ENCODE measurements at places on chromosomes 7 and 10. TPM values are rescaled to one million over a fixed set of nuclear protein-coding genes. Genes with fewer than 3 reads are reported as not detected.

DNA sequence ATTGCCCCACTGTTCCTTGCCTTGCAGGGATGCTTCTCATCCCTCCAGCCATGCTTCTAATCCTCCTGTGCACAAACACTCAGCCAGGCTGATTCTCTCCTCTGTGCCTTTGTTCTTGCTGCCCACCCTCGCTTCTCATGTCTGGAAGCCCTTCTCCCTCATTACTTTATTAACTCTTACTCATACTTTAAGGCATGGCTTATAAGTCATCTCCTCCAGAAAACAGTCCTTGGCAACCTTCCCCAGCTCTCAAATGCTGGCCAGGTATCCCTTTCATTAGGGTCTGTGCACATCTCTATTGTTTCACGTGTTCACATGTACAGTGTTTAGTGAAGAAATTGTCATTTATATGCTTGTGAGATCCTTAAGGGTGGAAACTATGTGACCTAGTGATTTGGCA is 62.9 kb downstream of the ITGB8 start:
- no peak overlapping the region for H3K4me3 ChIP-seq
- DNase-seq: no peak
- H3K27me3 ChIP-seq: no peaks in the 10 kb centered on the region
- no peaks in the 10 kb centered on the region for H3K4me1 ChIP-seq

GRCh38 chr7:85111761-85112160 is 75.1 kb downstream of the SEMA3D start:
- H3K27me3 ChIP-seq: no peaks in the 10 kb centered on the region
- no peak overlapping the region for H3K4me3 ChIP-seq
- no peak for DNase-seq
- no peak overlapping the region for H3K27ac ChIP-seq
- peaks cover 8% of the 10 kb centered on the region for H3K4me1 ChIP-seq

Gene ASB15
- total RNA-seq: not detected

- H3K4me3 ChIP-seq: no peak overlapping the region
- no peaks in the 10 kb centered on the region for H3K4me1 ChIP-seq
- no peak overlapping the region for H3K27ac ChIP-seq
Measured at GRCh38 chr10:96708456-96708855, 11.9 kb downstream of the PIK3AP1 start.

DNA sequence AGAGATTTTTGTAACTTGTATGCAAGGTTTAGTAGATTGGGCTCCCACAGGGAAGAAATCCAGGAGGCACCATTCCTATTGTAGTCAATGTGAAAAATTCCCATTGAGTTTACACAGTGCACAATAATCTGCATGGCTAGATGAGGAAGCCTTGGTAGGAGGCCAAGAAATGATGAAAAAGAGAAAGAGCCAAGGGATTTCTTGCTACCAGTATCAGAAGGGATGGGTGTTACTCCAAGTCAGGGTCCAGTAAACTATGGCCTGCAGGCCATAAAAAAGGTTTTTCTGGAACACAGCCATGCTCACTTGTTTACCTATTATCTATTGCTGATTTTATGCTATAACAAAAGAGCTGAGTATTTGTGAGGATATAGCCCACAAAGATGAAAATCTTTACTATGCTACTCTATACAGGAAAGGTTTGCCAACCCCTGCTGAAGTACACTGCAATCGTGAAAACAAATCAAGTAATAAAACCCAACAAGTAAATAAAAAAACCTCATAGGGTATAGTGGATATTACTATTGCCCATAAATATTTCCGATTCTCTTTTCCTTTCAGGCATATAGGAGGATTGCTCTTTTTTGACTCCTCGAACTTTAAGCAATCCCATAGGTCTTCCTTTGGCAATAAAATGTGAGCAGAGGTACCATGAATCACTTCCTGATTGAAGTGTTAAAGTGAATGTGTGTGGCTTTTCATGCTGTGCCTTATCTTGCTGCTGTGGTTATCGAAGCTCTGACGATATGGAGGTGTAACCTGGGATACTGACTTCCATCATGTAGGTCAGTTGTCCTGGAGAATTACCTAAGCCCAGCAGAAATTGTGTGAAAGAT is 256.3 kb upstream of the MAGI2 start:
- H3K4me1 ChIP-seq: no peaks in the 10 kb centered on the region
- H3K36me3 ChIP-seq: no peaks in the 10 kb centered on the region
- H3K27ac ChIP-seq: no peak overlapping the region
- no peaks in the 10 kb centered on the region for H3K27me3 ChIP-seq
- no peak for DNase-seq

DNA sequence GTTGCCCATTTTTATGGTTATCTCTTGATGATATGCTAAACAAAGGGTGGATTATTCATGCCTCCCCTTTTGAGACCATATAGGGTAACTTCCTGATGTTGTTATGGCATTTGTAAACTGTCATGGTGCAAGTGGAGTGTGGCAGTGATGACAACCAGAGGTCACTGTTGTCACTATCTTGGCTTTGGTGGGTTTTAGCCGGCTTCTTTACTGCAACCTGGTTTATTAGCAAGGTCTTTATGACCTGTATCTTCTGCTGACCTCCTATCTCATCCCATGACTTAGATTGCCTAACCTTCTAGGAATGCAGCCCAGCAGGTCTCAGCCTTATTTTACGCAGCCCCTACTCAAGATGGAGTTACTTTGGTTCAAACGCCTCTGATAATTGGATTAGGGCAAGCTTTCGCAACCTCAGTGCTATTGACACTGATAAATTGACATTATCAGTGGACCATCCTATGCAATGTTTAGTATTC is 36.9 kb downstream of the BAG3 start:
- no peak for DNase-seq
- no peaks in the 10 kb centered on the region for H3K36me3 ChIP-seq
- H3K27ac ChIP-seq: peak overlapping the region; percentile 85
- peaks cover 20% of the 10 kb centered on the region for H3K4me1 ChIP-seq

Gene DOCK1
- total RNA-seq: 30.6 TPM

GRCh38 chr10:6659451-6659850 is 79.4 kb upstream of the PRKCQ start:
- no peaks in the 10 kb centered on the region for H3K4me1 ChIP-seq
- H3K27ac ChIP-seq: no peak overlapping the region
- no peaks in the 10 kb centered on the region for H3K27me3 ChIP-seq
- no peaks in the 10 kb centered on the region for H3K36me3 ChIP-seq
- H3K4me3 ChIP-seq: no peak overlapping the region

Gene TAS2R41
- total RNA-seq: not detected

DNA sequence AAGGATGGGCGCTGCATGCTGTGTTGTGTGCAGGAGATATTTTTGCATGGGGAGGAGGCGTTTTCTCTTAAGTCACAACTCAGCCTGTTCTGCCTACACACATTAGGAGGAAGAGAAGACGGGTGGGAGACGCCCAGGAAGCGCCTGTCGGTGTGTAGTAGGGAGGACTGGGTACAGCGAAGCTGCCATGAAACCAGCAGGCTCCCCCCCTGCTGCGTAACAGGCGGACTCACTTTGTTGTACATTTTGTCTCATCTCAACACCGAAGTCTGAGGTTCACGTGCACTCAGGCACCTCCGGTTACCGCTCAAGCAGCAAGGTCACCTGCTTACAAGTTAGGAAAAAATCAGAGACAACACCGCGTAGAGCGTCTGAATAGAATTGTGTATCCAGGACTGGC is 56.3 kb downstream of the CRTAC1 start:
- no peak overlapping the region for H3K27ac ChIP-seq
- peaks cover 4% of the 10 kb centered on the region for H3K4me1 ChIP-seq
- H3K27me3 ChIP-seq: peaks cover 94% of the 10 kb centered on the region

GRCh38 chr7:141660259-141660658 is 41.7 kb downstream of the DENND11 start:
- no peak for DNase-seq
- H3K27ac ChIP-seq: no peak overlapping the region
- H3K4me3 ChIP-seq: no peak overlapping the region
- no peaks in the 10 kb centered on the region for H3K4me1 ChIP-seq

DNA sequence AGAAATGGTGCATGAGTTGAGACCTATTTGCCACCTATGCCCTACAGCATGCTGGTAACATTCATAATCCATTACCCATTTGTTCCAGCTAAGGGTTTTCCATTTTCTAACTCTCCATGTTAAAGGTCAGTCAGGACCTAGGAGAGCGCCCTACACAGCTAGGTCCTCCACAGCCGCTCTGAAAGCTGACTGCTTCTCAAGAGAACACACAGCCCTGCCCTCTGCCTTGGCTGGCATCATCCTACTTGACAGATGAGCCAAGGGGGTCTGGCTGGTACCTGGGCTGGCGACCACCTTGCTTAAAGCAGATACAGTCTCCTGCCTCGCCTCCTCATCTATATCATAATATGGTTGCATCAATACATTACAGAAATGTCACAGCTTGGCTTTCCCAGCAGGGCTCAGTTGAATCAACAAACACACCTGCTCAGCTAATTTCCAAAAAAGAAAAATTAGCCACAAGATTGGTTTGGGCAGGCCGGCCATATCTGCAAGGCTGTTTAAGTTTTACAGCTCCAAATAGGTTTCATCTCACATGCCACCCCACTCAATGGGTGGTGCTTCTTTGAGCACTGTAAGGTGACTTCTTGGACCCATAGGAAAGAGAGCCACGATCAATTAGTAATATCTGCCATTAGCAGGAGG is 17.3 kb downstream of the TLL2 start:
- H3K36me3 ChIP-seq: no peaks in the 10 kb centered on the region
- H3K4me3 ChIP-seq: no peak overlapping the region
- peak; percentile 87 for DNase-seq
- H3K27me3 ChIP-seq: no peaks in the 10 kb centered on the region

- H3K27me3 ChIP-seq: no peaks in the 10 kb centered on the region
- H3K4me3 ChIP-seq: no peak overlapping the region
- DNase-seq: no peak
- no peak overlapping the region for H3K27ac ChIP-seq
- H3K36me3 ChIP-seq: no peaks in the 10 kb centered on the region
Measured at GRCh38 chr10:33716501-33717267, 382.2 kb upstream of the NRP1 start.

- no peaks in the 10 kb centered on the region for H3K27me3 ChIP-seq
- no peak overlapping the region for H3K27ac ChIP-seq
- no peak for DNase-seq
- H3K4me1 ChIP-seq: peaks cover 5% of the 10 kb centered on the region
Measured at GRCh38 chr7:70419526-70420380, 712.2 kb upstream of the GALNT17 start.

DNA sequence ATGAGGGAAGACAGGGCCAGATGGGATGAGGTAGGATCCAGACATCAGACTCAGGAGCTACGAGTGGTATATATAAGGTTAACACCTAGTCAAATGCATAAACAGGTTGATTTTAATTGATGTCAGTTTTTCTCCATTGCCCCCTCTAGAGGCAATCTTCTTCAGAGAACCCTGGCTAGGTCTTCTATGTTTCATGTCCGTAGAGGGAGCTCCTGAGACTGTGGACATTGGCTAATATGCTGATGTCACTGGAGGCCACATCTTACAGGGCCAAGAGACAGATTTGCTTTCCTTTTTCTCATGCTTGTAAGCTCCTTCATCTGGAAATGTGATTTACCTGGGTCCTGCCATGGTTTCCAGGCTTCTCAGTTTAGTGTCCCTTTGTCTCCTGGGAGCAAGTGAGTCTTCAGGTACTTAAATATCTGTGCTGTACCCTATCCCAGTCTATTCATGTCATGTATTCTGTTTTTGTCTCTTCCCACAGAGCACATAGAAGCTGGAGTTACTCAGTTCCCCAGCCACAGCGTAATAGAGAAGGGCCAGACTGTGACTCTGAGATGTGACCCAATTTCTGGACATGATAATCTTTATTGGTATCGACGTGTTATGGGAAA is 161.6 kb upstream of the PRSS1 start:
- no peak overlapping the region for H3K4me3 ChIP-seq
- peaks cover 7% of the 10 kb centered on the region for H3K4me1 ChIP-seq
- DNase-seq: peak; percentile 85
